ENCODE measurements at places on chromosomes 12 and 14. TPM values are rescaled to one million over a fixed set of nuclear protein-coding genes. Genes with fewer than 3 reads are reported as not detected.

TESPA1 gene
- 94.8 TPM for total RNA-seq

- DNase-seq, result no peak
Measured at GRCh38 chr12:4723226-4723625, 3.0 kb downstream of the GALNT8 start.

GRCh38 chr12:103839103-103839502, 1.9 kb downstream of the NT5DC3 start:
- no peak for DNase-seq

GRCh38 chr12:56836800-56837663, 73.9 kb downstream of the HSD17B6 start:
- peak; percentile 20 for DNase-seq

DNA sequence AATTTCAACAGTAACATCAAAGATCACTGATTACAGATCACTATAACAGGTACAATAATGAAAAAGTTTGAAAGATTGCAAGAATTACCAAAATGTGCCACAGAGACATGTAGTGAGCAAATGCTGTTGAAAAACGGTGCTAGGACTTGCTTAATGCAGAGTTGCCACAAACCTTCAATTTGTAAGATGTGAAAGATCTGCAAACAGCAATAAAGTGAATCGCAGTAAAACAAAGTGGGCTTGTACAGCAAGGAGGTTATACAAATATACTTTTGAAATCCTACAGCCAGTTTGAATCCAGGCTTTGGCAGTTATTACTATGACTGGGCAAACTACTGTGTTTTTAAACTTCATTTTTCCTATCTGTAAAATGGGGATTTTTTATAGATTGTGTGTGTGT, 1.0 kb upstream of the PLEKHA5 start:
- DNase-seq, result no peak

- DNase-seq, result no peak
Measured at GRCh38 chr12:110849221-110849620, 2.4 kb downstream of the CCDC63 start.

DNA sequence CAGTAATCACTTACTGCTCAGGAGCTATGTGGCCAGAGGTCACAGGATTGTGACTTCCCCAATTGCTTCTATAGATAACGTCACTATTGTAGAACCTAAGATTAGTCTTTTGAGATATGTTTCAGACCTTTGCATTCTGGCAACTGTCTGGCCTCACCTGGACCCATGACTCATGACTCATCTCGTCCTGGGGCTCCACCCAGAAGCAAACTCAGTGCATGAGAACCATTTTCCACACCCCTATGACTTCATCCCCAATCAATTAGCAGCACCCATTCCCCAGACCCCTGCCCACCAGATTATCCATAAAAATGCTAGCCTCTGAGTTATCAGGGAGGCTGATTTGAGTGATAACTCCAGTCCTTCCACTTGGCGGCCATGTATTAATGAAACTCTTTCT, 186.9 kb downstream of the EMP1 start:
- no peak for DNase-seq

DNA sequence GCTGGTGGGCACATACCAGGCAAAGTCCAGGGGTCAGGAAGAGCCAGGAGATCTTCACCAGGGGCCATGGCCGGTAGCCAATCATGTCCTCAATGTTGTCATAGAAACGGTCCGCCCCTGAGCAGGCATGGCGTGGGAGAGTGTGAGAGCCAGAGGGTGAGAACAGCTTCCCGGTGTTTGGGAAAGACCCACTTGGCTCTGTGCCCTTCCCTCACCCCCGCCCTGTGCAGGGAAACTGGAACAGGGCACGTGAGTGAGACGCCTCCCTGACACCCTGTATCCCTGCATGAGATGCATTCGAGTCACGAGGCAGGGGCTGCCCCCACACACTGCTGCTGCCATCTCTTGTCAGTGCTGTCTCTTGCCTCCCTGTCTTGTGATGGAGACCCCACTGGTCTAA, 20.7 kb downstream of the SLC6A12 start:
- DNase-seq, result no peak

All from activated T-cell treated with anti-CD3 and anti-CD28 coated beads, Interleukin-2, amount 50 U/mL, for 4 hours (primary cell).